Activated CD4-positive, CD25-positive, alpha-beta regulatory T cell treated with anti-CD3 and anti-CD28 coated beads, Interleukin-2, amount 50 U/mL, for 16 hours (primary cell): ENCODE measurements at places on chromosomes 1 and 21.

- DNase-seq = no peak
Measured at GRCh38 chr1:234848972-234849649, 239.1 kb upstream of the IRF2BP2 start.

GRCh38 chr21:35840197-35840799, 220.0 kb downstream of the SETD4 start:
- peak; percentile 26 for DNase-seq

GRCh38 chr1:198161718-198162090, 4.9 kb downstream of the NEK7 start:
- no peak for DNase-seq

GRCh38 chr21:32134441-32135130, 144.3 kb downstream of the MIS18A start:
- no peak for DNase-seq

DNA sequence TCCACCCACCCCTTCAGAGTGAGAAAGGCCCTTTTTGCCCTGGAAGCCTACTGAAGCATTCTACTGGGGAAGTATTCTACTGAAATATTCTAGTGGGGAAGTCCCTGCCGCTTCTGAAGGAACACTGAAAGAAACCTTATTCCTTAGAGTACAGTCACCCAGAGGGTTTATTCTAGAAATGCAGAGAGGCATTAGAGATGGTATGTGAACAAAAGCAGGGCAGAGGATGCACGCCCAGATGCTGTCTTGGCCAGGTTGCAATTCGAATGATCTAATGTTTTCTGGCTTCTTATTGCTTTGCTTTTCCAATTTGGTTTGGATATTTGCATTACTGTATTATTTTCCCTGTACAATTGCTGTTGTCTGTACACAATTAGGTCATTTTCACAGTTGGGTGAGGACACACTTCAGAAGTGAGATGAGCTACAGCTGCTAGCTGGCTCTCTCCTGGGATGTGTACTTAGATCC, 37.1 kb downstream of the CCN1 start:
- DNase-seq = no peak

DNA sequence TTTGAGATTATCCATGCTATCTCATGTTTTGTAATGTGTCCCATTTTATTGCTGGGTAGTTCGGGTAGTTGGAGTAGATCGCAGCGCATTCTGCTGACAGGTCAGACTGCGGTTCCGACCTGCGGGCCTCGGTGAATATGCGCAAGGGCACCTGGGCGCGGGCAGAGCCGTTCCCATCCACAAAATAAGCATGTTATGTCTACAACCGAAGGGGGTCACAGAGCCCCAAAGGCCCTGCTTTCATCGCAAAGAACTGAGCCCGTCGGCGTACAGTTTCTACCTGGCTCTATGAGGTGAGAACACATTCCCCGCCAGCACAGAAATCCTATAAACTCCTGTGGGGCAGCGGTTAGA, 88.4 kb downstream of the PRKAB2 start:
- DNase-seq = no peak

DNA sequence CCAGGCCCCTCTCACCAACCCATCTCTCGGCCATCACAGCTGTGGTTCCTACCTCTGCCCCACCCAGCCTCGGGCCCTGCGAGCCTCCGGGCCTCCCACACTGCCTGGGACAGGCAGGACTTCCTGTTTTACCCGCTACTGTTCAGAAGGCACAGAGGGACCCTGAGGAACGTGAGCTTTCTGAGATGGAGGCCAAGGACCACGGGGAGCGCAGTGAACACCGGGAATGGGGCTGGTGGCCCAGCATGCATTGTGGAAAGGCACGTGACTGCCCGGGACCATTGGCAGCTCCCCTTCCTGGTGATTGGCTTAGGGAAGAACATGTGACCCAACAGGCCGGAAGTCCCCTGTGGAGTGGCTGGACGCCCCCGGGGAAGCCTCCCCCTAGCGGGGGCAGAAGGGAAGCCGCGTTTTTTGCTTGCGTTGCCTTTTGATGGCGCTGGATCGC, 7.0 kb downstream of the S100B start:
- DNase-seq = no peak

DNA sequence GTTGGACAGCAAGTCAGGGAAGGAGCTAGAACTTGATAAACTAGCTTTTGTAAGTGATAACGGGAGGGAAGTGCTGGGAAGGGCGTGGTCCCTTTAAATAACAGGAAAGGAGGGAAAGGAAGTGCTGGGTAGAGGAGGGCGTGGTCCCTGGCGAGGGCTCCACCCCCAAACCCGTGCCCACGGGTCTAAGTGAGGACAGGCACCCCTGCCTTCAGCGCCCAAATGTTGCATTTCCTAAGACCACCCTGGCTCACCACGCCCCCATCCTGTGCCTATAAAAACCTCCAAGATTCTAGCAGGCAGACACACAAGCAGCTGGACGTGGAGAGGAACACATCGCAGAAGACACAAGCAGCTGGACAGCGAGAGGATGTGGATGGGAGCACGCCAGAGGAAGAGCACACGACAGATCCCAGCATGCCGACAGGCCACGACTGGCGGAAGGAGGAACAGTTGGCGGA, 58.5 kb downstream of the PALMD start:
- DNase-seq = no peak

GRCh38 chr1:189429610-189430009, 1048.1 kb downstream of the BRINP3 start:
- no peak for DNase-seq

- no peak for DNase-seq
Measured at GRCh38 chr1:98267423-98267822, 346.6 kb upstream of the DPYD start.

DNA sequence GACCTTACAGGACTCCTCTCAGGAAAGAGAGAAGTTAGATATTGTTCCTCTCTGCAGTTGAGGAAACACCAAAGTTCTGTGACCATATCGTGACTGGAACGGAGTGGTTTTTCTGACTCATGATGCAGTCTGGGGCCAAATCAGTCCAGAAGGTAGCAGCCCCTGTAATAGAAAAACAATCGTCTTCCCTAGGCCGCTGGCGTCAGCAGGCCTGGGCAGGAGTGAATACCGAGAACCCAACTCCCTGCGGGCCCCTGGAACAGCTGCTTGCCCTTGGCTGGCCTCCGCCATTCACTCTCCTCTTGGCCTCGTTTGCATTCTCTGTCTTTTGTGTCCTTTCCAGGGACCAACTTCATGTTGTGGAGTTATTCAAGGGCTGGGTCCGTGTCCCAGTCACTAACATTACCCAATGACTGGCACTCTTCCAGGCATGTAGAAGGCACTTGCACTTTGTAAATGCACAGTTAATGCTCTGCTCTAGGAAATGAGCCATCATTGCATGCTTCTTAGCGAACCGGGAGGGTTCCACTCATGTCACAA, 10.9 kb upstream of the CD101 start:
- DNase-seq = no peak

- no peak for DNase-seq
Measured at GRCh38 chr21:40769231-40769630, 77.7 kb downstream of the DSCAM start.

DNA sequence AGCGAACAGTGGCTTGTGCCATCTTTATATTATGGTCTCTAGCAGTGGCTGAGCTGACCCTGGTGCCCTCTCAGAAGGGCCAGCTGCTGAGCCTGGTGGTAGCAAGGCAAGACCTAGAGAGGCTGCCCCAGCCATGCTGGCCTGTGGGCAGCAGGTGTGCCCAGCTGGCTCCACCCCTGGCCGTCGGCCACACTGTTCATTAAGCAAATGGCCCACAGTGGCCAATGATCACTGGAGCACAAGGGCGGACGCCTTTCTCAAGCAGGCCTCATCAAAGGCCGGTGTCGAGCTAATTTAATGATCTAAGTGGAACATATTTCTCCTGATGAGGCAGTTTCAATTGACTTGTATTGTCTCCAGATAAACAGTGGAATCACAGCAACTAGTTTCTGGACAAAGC, 89.4 kb downstream of the GRIK3 start:
- no peak for DNase-seq

DNA sequence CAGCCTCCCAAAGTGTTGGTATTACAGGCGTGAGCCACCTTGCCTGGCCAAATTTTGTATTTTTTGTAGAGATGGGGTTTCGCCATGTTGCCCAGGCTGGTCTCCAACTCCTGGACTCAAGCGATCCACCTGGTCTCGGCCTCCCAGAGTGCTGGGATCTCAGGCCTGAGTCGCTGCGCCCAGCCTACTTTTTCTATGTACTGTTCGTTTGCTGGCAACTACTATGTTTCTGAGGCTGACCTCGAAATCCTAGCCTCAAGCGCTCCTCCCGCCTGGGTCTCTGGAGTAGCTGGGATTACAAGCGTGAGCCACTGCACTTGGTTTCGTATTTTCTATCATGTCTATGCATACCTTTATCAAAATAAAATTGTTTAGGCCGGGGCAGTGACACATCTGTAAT, 675 bp upstream of the TEKT2 start:
- no peak for DNase-seq

- no peak for DNase-seq
Measured at GRCh38 chr1:163307479-163308171, 14.1 kb upstream of the NUF2 start.

- DNase-seq = no peak
Measured at GRCh38 chr1:54069791-54070170, 16.4 kb downstream of the TCEANC2 start.

GRCh38 chr21:35402061-35402460, 353.0 kb upstream of the RUNX1 start:
- DNase-seq = no peak

DNA sequence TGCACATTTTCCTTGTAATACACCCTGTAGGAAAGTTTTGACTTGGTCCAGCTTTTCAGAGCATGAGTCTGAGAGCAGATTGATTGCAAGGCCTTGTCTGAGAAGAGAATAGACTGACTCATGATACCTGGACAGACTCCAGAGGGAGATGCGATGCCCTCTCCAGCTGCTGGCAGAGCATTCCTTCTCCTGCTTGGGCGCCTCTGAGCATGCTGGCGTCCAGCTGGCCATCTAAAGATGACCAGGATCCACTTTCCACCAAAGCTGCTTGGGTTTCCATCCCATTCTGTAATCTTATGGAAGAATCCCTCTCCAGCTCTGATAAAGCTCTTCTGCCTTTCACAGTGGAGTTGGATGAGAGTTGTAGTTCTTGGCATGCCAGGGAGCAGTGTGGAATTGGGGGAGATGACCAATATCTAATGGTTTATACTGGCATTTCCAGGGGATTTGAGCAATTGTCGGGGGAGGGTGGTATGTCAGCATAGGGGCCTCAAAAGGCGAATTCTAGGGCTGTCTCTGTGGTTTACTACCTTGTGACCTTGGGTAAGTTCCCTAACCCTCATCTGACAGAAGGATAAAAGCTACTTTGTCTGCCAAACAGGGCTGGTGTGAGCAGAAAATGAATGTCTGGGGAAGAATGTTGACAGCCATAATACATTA, 19.5 kb downstream of the SZRD1 start:
- no peak for DNase-seq

- no peak for DNase-seq
Measured at GRCh38 chr1:227824204-227824603, 8.7 kb downstream of the PRSS38 start.

DNA sequence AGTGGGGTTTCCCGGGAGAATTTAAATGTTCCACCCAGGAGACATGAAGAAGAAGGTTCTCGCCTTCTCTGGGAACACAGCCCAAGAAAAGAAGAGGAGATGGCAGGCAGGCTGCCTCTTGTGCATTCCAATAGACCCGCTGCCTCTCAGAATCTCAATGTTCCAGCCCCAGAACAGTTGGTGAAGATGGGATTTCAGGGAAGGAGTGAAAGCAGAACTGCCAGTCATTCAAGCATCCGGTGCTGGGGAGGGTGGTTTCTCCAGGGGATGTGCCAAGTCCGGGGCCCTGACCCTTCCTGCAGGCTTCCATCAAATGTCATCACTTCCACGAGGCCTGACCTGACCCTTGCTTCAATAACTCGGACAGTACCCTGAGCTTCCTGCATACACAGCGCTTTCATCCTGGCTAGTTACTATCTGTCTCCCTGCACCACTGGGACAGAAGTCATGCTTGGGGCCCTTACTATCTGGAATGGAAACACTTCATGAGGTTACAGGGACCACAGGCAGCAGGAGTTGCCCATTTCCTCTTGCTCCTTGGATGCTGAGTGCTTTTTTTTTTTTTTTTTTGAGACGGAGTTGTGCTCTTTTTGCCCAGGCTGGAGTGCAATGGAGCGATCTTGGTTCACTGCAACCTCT, 386.6 kb upstream of the POU3F1 start:
- DNase-seq = no peak

- no peak for DNase-seq
Measured at GRCh38 chr21:29237110-29238052, 61.3 kb upstream of the BACH1 start.

DNA sequence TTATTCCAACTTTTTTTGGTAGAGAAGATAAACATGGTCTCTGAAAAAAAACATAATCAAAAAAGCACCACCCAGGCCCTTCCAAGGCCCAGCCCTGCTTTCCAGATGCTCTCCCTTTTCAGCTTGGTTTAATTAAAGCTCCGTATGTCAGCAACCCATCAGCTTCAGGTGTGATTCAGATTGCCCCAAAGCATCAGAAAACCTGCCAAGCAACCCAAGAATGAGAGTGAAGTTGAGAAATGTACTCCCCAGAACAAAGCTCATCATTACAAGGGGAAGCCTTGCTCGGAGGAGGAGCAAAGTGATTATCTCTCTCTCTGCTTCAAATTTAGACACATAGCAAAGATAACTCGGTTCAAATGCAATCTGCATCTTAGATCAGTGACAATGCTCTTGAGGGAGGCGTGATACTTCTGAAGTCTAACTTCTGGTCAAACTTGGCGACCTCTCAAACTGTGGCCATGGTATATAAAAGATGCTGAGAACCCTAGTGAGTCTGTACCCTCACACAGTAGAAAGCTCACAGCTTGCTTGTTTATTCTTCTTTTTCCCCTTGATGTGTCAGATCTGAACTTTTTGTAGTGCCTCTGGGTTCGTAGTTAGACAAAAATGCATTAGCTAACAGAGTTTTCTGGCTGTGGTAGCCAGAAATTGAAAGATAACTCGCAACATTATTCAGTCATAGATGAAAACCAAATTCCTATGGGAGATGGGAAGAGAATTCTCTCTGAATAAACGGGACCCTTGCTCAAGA, 63.3 kb upstream of the ZC3H11B start:
- no peak for DNase-seq

GRCh38 chr1:46818591-46818990, 19.7 kb downstream of the CYP4B1 start:
- no peak for DNase-seq

- DNase-seq = no peak
Measured at GRCh38 chr1:78370356-78370755, 120.4 kb upstream of the PTGFR start.

DNA sequence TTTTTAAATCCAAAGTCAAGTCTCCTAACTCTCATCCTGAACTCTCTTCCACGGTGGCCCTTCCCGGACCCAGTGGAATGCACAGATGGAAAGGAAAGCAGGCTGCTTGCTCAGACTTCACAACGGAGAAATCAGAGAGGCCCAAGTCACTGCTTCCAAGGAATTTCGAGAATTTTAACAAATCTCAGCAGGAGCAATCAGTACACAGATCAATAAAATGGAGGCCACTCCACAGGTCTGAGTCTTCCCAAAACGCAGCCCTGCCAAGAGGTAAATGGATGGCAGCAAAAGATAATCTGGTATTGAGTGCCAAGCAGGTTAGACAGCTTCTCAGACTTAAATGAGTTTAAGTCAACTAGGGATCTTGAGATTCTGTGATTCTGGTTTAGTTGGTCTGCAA, 81.1 kb upstream of the TIAM1 start:
- no peak for DNase-seq

GRCh38 chr21:27581168-27581567, 614.3 kb upstream of the ADAMTS5 start:
- no peak for DNase-seq

- no peak for DNase-seq
Measured at GRCh38 chr1:60425528-60425927, 352.0 kb upstream of the C1orf87 start.
